ENCODE measurements at places on chromosomes 16 and 17.
A peak's percentile ranks its signal among the peaks of the same experiment; 100 is the strongest.

DNA sequence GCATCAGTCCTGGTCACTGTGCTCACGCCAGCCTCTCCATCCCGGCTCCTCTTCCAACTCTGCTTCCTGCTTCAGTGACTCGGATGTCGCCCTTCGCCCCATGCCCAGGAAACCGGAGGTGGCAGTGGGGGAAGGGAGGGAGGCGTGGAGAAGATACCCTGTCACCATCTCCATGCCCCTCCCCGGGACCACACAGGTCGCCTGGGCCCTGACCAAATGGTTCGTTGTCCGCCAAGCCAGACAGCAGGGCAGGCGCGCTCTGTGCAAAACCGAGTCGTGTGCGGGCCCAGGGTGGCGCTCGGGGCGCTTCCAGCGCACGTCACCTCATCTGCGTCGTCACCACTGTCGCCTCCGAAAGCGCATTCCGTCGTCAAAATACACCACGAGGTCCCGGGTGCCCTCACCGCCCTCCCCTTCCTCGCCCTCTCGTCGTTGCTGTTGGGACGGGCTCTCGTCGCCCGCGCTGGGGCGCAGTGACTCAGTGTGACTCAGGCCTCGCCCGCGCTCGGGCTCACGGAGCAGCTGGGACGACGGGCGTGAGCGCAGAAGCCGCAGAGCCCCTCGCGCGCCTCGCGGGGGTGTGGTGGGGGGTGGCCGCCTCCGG is 39.2 kb downstream of the ZNF778 start:
- peak; percentile 85 for DNase-seq

DNA sequence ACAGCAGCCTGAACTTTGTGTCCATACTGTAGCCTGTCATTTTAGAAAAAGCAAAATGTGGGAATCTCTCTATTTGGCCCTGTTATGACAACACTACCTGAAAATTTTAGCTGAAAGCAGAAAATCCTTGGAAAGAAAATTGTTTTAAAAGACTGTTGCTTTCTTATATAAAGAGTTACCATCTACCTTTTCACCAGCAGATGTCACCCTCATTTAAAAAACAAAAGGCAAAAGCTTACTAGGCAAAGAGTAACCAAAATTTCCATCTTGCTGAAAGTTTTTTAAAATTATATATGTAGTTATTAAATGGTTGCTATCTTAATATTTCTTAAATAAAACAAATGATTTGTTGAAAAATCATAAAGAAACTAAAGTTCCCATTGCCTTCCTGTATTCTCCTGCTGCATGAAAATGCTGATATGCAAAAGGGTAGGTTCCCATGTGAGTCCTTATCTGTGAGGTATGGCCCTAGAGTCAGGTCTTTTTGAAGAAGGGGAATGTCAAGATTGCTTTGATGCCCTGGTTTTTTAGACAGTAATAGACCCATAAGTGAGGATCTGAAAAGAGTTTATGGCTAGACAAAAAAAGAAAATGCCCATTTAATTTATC is 61.0 kb downstream of the TNRC6C start:
- DNase-seq, result no peak

DNA sequence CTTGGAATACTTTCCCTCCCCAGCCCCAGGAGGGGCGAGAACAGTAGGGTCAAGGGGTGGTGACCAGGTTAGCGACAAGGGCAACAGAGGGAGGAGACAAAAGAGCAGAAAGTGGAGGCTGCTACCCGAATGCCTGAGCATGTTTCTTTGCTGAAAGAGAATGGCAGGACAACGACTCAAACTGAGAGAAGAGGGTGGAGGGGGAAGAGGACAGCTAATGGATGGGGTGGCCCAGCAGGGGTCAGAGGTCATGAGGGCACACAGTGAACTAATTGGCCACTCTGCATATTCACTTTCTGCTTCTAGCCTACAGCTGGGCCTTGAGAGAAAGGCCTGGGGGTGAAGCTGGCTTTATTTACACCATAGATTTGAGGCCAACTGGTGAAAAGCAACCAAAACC is 19.1 kb upstream of the DDX52 start:
- no peak for DNase-seq

- DNase-seq, result no peak
These were observed 525 bp downstream of the CD2BP2 start for GRCh38 chr16:30354423-30355143.

GRCh38 chr16:27346819-27347218 is 33.0 kb downstream of the IL4R start:
- no peak for DNase-seq

DNA sequence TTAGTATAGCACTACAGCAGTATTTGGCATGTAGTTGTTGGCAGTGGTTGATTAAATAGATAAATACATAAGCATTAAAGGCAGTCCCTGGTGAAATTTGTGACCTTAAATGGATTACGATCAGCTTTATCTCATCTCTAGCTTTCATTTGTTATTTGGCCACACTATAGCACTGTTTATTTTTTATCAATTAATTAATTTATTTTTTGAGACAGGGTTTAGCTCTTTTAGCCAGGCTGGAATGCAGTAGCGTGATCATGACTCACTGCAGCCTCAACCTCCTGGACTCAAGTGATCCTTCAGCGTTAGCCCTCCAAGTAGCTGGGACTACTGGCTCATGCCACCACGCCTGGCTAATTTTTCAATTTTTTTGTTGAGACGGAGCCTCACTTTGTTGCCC is 18.7 kb upstream of the ARHGAP17 start:
- DNase-seq, result no peak

GRCh38 chr17:8703001-8703400 is 41.6 kb downstream of the CCDC42 start:
- DNase-seq, result no peak

GRCh38 chr16:86632206-86632605 is 53.9 kb downstream of the FOXL1 start:
- no peak for DNase-seq

- DNase-seq, result no peak
These were observed 6.0 kb upstream of the RNF213 start for GRCh38 chr17:80254396-80255251.

DNA sequence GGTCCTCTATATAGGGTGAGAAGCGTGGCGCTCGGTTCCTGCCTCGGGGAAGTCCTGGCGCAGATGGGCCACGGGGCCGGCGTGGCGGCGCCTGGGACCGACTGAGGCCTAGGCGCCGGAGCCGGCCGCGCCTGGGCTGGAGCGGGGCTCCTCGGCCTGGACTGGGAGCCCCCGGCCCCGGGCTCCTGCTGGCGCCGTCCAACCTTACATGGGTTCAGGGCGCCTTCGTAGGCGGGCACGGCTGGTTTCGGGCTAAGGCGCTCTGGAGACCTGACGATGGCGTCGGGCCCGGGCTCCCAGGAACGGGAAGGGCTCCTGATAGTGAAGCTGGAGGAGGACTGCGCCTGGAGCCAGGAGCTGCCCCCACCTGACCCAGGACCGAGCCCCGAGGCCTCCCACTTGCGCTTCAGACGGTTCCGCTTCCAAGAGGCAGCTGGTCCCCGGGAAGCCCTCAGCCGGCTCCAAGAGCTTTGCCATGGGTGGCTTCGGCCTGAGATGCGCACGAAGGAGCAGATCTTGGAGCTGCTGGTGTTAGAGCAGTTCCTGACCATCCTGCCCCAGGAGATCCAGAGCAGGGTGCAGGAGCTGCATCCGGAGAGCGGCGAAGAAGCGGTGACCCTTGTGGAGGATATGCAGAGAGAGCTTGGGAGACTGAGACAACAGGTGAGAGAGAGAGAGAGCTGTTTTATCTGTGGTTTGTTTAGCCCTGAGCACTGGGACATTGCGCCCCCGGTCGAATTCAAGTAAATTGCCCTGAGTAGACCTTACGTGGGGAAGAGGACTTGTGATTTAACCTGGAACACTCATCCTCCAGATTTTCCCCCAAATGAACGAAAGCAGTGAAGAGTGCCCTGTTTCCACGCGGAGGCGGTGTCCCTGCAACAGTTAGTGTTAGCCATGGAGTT is 504 bp downstream of the ZNF263 start:
- DNase-seq, result no peak

- no peak for DNase-seq
These were observed 21.3 kb downstream of the C16orf74 start for GRCh38 chr16:85729452-85730185.

GRCh38 chr16:7177875-7178274 is 154.8 kb upstream of the RBFOX1 start:
- no peak for DNase-seq

- DNase-seq, result no peak
These were observed 14.9 kb downstream of the TFAP4 start for GRCh38 chr16:4257646-4258556.

GRCh38 chr17:6420173-6420641 is 14.7 kb downstream of the AIPL1 start:
- DNase-seq, result no peak

DNA sequence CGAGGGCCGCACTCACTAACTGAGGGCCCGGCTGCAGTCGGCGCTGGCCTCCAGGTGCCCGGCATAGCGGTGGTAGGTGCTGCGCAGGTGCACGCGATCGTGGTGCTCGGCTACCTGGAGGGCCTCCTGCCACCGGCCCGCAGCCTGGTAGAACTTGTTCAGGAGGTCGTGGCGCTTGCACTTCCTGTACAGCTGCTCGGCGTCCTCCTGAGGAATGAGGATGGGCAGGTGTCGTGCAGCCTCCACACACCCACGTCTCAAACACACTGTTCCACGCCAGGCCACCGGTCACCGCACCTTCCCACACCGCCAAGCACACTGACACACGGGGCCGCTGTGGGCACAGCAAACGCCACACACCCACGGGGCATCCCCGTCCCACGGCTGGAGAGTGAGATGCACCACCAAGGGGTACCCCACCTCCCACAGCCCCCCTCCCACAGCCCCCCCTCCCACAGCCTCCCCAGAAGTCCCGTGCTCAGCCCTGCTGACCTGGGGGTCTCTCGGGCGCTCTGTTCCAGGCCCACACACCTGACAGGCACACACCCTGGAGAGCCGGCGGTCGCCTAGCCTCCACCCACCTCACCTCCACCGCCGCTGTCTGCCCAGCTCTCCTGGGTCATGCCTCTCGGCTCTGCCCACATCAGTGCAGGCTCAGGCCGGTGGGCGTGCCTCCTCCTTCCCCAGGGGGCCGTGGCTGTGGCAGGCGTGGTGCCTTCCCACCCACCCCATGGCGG is 7.4 kb upstream of the TMEM204 start:
- no peak for DNase-seq

- DNase-seq, result no peak
These were observed 4.1 kb downstream of the KRABD2 start for GRCh38 chr17:8372422-8372821.

DNA sequence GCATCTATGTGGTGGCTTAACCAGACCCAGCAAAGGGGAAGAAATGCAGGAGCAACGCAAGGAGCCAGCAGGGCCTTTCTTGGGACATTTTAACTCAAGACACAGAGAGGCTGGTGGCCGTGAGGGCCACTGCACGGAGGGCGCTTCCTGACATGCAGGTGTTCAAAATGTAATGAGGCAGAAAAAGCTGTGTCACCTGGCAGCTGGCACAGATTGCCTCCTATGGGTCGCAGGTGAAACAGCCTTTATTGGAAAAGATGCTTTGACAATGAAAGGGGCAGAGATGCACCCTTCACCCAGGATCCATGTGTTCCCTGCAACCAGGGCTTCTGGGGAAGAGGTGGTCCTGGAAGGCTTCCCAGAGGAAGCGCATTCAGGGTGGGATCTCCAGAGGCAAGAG is 219.3 kb downstream of the XYLT1 start:
- no peak for DNase-seq

- no peak for DNase-seq
These were observed 2.9 kb upstream of the P2RX1 start for GRCh38 chr17:3919123-3919624.

All from amygdala (tissue), 56 donors.